Caco-2 (cell line): ENCODE measurements at places on chromosomes 6 and 20. TPM values are rescaled to one million over a fixed set of nuclear protein-coding genes. Genes with fewer than 3 reads are reported as not detected.

GRCh38 chr6:7424967-7425807, 35.6 kb downstream of the RIOK1 start:
- peaks cover 8% of the 10 kb centered on the region for H3K4me1 ChIP-seq
- H3K36me3 ChIP-seq, result no peaks in the 10 kb centered on the region
- H3K27ac ChIP-seq, result no peak overlapping the region
- H3K27me3 ChIP-seq, result no peaks in the 10 kb centered on the region
- no peak overlapping the region for H3K4me3 ChIP-seq

Gene SYCP2L
- total RNA-seq, result 0.12 and 0.20 TPM in 2 replicates

Gene AVP
- not detected in 2 replicates for total RNA-seq

Gene TAGAP
- total RNA-seq, result not detected in 2 replicates

GRCh38 chr6:3209114-3210023, 18.1 kb downstream of the TUBB2B start:
- H3K4me3 ChIP-seq, result no peak overlapping the region
- H3K36me3 ChIP-seq, result no peaks in the 10 kb centered on the region
- H3K4me1 ChIP-seq, result 0 out of 2 replicates have a peak, but pooled peaks cover 6% of the 10 kb centered on the region
- DNase-seq, result peak; percentile 64
- no peaks in the 10 kb centered on the region for H3K27me3 ChIP-seq
- H3K27ac ChIP-seq, result peak overlapping the region; percentile 10

GRCh38 chr6:21067521-21067920, 526.0 kb upstream of the SOX4 start:
- H3K4me1 ChIP-seq, result no peaks in the 10 kb centered on the region
- no peaks in the 10 kb centered on the region for H3K27me3 ChIP-seq
- DNase-seq, result no peak
- no peak overlapping the region for H3K27ac ChIP-seq
- no peak overlapping the region for H3K4me3 ChIP-seq
